ENCODE measurements at places on chromosomes 5 and 9.

DNA sequence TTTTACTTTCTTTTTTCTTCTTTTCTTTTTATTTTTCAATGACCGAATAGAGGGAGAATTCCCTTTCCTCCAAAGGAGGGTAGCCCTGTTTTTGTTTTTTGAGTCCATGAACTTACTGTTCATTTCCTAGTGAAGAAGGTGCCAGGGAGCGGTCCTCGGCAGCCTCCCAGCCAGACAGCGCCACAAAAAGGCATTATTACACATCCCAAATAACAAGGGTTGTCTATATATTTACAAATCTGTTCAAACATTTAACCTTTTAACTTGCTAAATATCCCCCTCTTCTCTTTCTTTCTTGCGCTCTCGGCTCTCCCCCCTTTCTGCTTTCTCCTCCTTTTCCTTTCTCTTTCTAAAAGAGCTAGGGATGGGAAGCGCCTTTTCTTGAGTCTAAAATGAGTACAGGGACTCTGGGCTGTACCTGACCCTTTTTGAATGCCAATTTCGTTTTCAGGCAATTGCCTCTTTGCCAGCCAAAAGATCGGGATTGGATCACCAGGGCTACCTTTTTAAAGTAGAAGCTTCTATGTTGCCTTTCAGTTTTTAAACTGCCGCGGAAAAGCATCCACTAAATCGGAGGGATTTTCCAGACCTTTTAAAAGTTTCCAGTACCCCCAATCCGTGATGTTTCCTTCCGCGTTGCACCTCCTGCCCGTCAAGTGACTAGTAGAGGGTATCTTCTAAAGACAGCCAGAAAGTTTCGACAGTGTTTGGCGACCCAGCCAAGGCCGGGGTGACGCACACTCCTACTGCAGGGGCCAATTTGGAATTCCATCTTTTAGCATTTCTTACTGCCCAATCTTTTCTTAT, 125.6 kb downstream of the TMEM161B start:
- H3K27ac ChIP-seq, result no peak overlapping the region
- DNase-seq, result peak; percentile 46
- peaks cover 20% of the 10 kb centered on the region for H3K4me1 ChIP-seq
- peaks cover 66% of the 10 kb centered on the region for H3K27me3 ChIP-seq
- H3K4me3 ChIP-seq, result no peak overlapping the region

- no peak overlapping the region for H3K27ac ChIP-seq
- no peaks in the 10 kb centered on the region for H3K4me1 ChIP-seq
- no peaks in the 10 kb centered on the region for H3K27me3 ChIP-seq
- no peak overlapping the region for H3K4me3 ChIP-seq
- H3K36me3 ChIP-seq, result no peaks in the 10 kb centered on the region
- no peak for DNase-seq
Observed at GRCh38 chr9:74783408-74783807, 104.3 kb downstream of the TRPM6 start.

- no peaks in the 10 kb centered on the region for H3K27me3 ChIP-seq
- H3K27ac ChIP-seq, result no peak overlapping the region
- peak overlapping the region; percentile 88 for H3K4me3 ChIP-seq
- peaks cover 2% of the 10 kb centered on the region for H3K4me1 ChIP-seq
Observed at GRCh38 chr5:10355071-10355889, 1.8 kb downstream of the MARCHF6 start.

DNA sequence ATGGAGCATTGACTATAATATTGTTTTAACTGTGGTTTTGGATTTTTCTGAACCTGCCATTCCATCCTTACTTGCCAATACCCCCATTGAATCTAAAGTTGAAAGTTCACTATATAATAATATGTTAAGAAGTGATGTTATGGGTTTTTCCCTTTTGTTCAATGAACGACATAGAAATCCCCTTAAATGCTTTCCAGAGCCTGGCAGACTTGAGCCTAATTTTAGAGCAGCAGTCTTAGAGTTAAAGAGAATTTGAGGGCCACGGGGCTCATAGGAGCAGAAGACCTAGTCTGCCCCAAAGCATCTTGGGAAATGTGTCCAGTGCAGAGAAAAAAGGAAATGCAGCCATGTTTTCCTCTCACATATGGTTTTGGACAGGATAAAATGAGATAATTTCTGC, 146.1 kb upstream of the SLC44A1 start:
- H3K4me1 ChIP-seq, result no peaks in the 10 kb centered on the region
- H3K27me3 ChIP-seq, result no peaks in the 10 kb centered on the region
- no peak for DNase-seq
- no peak overlapping the region for H3K27ac ChIP-seq
- H3K36me3 ChIP-seq, result no peaks in the 10 kb centered on the region

DNA sequence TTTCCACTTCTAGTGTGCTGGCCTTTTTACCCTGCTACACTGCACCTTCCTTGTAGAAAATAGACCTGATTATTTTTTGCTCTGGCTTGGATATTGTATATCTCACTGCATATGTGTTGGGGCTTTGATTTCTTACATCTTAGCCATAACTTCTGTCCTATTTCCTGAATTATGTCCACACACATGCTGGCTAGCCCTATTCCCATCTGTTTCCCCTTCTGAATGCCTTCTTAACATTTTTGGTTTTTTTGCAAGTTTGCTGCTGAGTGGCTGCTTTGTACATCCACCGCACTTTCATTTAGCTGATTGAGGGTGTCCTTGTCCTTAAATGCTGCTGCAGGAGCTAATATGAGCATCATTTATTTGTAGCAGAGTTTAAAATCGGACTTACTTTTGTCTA, 26.9 kb downstream of the CFAP95 start:
- no peak overlapping the region for H3K27ac ChIP-seq
- H3K36me3 ChIP-seq, result no peaks in the 10 kb centered on the region
- H3K4me3 ChIP-seq, result no peak overlapping the region
- no peaks in the 10 kb centered on the region for H3K27me3 ChIP-seq
- no peaks in the 10 kb centered on the region for H3K4me1 ChIP-seq
- DNase-seq, result no peak

- no peaks in the 10 kb centered on the region for H3K27me3 ChIP-seq
- H3K27ac ChIP-seq, result no peak overlapping the region
- H3K4me3 ChIP-seq, result no peak overlapping the region
- no peaks in the 10 kb centered on the region for H3K36me3 ChIP-seq
- no peak for DNase-seq
Observed at GRCh38 chr9:109831998-109832658, 52.1 kb downstream of the PALM2AKAP2 start.

GRCh38 chr9:2657427-2657826, 35.8 kb downstream of the VLDLR start:
- H3K36me3 ChIP-seq, result peaks cover 38% of the 10 kb centered on the region
- no peak overlapping the region for H3K27ac ChIP-seq
- no peaks in the 10 kb centered on the region for H3K4me1 ChIP-seq
- no peaks in the 10 kb centered on the region for H3K27me3 ChIP-seq
- H3K4me3 ChIP-seq, result no peak overlapping the region

- H3K27me3 ChIP-seq, result no peaks in the 10 kb centered on the region
- no peak overlapping the region for H3K4me3 ChIP-seq
- no peaks in the 10 kb centered on the region for H3K36me3 ChIP-seq
- H3K27ac ChIP-seq, result no peak overlapping the region
- no peaks in the 10 kb centered on the region for H3K4me1 ChIP-seq
Observed at GRCh38 chr9:91790917-91791316, 159.1 kb downstream of the ROR2 start.

GRCh38 chr9:117541181-117541580, 126.3 kb upstream of the ASTN2 start:
- peaks cover 5% of the 10 kb centered on the region for H3K4me1 ChIP-seq
- H3K27ac ChIP-seq, result no peak overlapping the region
- no peak overlapping the region for H3K4me3 ChIP-seq

DNA sequence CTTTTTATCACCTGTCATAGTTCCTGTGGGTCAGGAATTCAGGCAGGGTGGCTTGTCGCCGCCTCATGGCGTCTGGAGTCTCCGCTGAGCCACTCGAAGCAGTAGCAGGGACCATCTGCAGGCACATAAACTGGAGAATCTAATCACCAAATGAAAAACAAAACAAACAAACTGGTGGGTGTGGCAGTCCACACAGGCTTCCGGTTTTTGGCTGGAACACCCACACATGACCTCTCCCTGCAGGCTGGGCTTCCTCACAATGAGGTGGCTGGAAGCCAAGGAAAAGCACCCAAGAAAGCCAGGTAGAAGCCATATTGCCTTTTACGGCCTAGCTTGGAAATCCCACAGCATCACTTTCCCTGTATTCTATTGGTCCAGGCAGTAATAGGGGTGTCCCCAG, 197.0 kb downstream of the SYK start:
- DNase-seq, result no peak
- H3K4me3 ChIP-seq, result no peak overlapping the region
- H3K4me1 ChIP-seq, result peaks cover 2% of the 10 kb centered on the region
- no peaks in the 10 kb centered on the region for H3K36me3 ChIP-seq
- H3K27ac ChIP-seq, result no peak overlapping the region
- H3K27me3 ChIP-seq, result no peaks in the 10 kb centered on the region

- H3K27ac ChIP-seq, result no peak overlapping the region
- no peaks in the 10 kb centered on the region for H3K4me1 ChIP-seq
- no peak overlapping the region for H3K4me3 ChIP-seq
Observed at GRCh38 chr9:116005205-116005604, 148.4 kb upstream of the PAPPA start.

Data from H1 (cell line).